ENCODE measurements at places on chromosomes 16 and 17.

- DNase-seq = peak; percentile 65
Measured at GRCh38 chr17:45003877-45004276, 35.8 kb upstream of the C1QL1 start.

GRCh38 chr16:13982451-13982850 is 62.5 kb downstream of the ERCC4 start:
- DNase-seq = no peak

GRCh38 chr17:5120036-5120435 is 4.2 kb downstream of the USP6 start:
- no peak for DNase-seq

- DNase-seq = no peak
Measured at GRCh38 chr16:8761078-8761477, 36.4 kb downstream of the TMEM186 start.

DNA sequence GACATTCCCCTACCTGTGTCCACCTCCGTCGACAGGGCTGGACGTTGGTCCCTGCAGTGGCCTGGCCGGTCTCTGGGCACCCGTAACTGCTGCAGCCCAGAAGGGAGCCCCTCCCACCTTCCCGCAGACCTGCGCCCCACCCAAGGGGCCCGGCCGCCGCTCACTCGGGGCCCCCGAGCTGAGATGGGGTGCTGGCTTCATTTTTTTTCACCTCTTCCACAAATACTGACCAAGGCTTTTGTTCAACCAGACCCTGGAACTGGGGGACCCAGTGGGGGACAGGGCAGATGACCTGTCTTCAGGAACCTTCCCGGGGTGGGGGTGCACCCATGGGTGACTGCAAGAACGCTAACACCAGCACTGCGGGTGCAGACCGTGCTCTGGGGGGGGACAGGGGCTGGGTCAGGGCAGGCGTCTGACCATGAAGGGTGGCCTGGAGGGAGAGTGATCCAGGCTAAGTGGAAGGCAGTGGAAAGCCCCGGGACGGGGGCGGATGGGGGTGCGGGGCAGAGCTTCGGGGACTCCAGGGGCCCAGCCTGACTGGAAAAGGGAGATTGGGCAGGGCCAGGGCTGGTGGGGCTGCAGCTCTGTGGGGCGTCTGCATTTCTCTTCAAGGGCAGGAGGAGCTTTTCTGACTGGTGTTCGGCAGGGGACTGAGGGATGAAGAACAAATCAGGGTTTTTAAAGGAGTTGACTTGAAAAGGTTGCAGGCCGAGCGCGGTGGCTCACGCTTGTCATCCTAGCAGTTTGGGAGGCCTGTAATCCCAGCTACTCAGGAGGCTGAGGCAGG is 42.3 kb downstream of the SLC7A5 start:
- DNase-seq = no peak

DNA sequence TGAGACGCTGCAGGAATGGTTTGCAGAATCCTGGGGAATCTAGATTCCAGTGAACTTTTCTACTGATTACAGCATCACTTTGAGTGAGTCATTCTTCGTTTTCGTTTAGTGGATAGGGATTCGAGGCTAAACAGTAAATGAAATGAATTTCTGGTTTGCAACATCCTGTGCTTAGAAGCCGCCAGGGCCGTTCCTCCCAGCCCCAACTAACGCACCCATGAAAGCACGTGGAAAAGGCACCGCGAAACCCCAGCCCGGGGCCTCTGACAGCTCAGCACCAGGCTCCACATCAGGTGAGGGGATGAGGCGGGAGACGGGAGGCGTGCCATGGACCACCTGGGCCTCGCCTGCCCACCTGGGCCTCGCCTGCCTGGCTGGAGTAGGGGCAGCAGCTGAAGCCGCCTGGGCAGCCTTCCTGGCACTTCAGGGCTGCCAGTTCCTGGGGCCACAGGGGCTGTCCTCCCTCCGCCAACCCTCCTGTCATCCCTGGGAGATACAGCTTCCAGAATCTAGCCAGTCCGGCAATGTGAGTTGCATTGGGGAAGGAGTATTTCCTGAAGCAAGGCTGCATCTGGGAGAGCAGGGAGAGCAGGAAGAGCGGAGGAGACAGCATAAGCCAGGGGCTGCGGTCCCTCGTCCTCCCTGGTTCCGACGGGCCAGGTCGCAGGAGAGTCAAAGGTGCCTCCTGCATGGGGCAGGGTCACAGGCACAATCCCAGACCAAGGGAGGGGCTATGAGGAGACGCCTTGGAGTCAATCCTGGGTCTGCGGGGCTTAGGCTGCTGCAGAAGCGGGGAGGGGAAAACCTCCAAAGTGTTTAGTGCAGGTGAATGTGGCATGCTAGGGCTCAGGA is 78.4 kb downstream of the RPH3AL start:
- DNase-seq = peak; percentile 75

DNA sequence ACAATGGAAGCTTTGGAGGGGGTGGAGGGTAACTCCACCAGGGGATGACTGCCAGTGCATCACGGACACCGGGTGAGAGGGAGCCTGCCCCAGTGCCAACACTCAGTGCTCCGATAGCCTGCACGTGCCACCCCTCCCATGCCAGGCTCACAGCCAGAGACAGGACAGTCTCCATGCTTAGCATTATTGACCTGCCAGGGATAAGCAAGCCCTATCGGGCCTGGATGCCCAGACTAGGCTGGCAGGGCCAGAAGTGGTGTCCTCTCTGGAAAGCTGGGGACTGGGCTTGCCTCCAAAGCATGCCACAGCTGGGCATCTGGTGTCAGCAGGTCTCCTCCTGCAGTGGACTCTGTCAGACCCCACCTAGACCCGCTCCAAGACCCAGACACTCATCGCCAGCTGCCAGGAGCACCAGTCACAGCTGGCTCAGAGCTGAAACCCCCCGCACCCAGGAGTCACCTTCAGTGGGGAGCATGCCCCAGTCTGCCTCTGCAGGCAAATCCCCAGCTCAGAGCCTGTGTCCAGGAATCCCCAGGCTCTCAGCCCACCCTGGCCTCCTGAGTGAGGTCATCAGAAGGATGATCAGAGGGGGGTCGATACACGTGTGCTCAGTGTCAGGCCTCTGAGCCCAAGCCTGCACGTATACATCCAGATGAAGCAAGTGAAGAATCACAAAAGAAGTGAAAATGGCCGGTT is 1.8 kb upstream of the RHBDF1 start:
- DNase-seq = no peak

DNA sequence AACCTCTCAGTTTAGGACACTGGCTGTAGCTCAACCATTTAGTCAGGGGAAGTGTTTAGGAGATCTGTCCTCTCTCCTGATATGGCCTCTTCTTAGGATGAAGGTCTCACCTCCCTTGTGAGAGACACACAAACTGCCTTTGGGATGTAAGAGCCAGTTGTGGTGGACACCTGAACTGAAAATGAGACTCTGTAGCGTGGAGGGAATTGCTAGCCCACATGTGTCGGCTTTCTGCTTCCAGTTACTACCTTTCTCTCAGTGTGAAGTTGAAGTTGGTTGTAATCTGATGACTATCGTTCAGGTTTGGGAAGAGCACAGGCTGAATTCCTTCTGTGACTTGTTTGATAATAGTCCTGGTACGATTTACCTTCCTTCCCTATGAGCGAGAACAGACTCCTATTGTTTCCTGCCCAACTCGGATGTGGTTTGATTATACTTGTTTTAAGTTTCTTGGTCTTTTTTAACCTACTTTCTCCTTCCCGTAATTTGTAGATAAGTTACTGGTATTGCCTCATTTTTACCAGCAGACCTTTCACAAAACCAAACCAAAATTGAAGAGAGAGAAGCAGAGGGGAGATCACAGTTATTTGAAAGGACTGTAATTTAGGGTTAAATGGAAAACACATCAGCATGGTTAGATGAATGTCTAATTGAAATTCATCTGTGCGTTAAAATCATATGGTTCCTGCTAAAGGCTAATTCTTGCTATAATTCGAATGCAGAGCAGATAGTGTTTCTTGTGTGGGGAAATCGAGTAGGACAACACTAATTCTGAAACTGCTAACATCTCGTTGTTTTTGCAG is 43.2 kb downstream of the CLEC16A start:
- no peak for DNase-seq

DNA sequence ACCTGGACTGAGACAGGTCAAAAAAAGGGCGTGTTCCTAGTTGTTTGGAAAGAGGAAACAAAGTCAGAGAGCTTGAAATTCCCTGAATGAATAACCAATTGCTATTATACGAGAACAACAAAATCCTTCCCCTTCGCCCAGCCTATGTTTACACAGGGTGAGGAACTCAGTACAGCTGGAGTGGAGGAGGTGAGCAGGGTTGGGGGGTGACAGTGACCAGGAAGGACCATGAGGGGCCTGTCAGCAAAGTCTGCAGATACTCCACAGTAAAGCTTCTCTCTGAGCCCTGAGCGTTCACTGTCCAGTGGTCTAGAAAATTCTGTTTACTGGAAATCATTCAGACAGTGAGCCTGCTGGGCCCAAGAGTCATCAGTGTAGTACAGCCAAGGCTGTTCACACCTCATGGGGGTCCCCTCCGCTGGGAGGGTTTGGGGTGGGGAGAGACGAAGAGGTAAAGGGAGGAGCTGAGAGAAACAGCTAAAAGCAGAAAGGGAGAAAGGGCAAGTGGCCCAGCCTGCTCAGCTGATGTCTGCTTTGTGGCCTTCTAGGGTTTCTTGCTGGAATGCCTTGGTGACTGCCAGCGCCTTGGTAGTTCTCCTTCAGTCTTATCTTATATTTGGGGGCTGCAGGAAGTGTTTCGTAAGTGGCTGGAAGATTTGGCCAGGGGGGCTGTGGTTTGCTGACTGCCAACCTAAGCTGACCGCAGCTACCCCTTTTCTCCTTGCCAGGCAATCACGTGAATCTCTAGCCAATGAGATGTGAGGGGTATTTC is 5.7 kb downstream of the DUSP3 start:
- DNase-seq = peak; percentile 37

Measured in osteoblast (primary cell).